Hepatic stellate cell (primary cell): ENCODE measurements at places on chromosomes 5 and 9.

DNA sequence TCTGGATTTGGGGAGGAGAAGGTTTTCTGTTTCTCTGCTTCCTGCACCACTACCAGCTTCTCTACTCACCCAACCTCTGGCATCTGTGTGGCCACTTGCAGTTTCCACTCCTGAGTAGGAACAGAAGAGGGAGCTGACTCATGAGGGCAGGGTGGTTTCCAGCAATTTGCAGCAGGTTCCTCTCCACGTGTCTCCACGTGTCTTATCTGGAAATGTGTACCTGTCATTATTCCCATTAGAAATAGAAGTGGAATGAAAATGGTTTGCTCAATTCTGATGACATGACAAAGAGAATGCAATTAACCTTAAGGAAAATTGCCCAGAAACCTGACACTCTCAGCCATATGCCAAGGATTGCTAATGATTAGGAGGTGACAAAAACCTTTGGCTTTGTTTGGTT, 33.0 kb downstream of the EGFLAM start:
- no peak for DNase-seq

DNA sequence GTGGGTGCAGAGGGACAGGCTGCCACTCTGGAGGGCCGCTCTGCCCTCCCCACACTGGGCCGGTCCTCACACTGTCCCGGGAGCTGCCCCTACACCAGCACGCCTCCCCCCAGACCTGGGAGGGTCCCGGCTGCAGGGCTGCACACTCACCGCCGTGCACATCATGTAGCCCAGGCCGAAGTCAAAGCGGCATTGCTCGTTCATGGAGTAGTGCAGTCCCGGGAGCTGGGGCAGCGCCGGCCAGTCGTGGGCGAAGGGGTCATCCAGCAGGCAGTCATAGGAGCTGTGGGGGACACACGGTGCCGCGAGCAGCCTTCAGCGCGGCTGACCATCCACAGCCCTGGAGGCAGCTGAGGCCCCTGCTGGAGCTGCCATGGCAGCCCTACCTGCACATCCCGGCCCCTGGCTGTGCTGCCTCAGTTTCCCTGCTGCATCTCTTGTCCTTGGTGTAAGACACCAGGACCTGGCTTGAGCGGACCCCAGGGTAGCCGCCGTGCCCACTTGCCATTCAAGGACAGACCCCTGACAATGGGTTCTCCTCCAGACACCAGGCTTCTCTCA, 93.2 kb downstream of the ZNF354C start:
- no peak for DNase-seq

DNA sequence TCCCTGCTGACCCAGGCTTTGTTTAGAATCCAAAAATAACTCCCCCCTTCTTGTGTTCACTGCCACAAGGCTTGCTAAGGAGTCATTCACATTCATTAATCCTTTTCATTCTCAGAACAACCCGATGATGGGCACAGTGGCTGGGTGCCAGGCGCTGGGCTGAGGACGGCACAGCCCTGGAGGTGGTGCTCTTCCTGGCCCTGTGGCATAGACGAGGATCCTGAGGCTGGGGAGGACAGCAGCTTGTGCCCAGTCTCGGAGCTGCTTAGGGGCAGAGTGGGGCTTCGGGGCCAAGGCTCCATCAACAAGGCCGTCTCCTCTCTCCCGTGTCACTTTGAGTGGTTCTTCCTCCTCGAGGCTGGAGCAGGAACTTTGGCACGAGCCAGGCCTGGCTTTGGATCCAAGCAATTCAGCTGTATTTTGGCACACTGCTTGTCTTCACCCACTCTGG, 166.7 kb downstream of the TTLL11 start:
- no peak for DNase-seq

DNA sequence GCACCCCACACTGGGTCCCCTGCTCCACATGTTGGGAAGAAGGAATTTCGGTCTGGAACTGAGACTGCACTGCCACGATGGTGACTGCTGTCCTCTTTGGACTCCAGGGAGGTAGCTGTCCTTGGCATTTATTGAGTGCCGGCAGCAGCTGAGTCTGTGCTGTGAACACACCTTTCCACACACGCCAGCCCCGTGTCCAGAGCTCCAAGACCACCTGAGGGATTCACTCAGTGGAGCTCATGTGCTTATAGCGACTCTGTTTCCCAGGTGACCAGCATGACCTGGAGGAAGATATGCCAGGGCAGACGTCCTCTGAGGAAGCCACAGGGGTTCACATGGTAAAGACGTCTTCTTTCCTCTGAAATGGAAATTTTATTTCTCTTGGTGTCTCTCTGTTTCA, 33.2 kb upstream of the FLT4 start:
- DNase-seq: no peak

DNA sequence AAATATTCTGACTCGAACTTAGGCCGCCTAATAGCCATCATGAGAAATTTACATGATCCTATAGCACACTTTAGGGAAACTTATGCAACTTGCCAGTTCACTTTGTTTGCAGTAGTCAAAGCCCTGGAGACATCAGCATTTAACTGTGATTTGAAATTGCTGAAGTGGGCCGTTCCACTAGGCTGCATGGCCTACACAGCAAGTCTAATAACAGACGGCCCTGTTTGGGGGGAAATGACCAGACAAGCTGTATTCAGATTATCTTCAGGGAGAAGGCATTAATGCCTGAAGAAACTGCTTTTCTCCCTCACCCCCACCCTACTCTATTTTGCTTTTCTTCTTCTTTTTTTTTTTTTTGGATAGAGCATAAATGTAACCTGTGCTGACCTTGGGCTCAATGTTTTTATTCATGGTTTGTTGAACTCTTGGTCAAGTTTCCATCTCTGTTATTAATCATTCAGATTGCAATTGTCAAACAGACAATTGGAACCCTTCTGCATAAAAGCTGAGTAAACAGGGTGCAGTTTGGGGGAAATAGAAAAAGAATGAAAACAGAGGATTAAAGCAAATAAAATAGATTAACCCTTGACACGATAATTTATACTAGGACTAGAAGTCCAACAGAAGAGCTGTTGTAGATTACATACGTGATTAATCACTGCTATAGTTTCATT, 1928.2 kb upstream of the WWC1 start:
- DNase-seq: no peak

GRCh38 chr5:61683926-61684325, 351.9 kb downstream of the ZSWIM6 start:
- DNase-seq: no peak

GRCh38 chr5:175519006-175519405, 40.6 kb downstream of the SFXN1 start:
- no peak for DNase-seq

- DNase-seq: no peak
Measured at GRCh38 chr5:140383300-140383699, 18.3 kb upstream of the ANKHD1 start.

GRCh38 chr5:73948720-73949119, 322.7 kb downstream of the ARHGEF28 start:
- DNase-seq: no peak

DNA sequence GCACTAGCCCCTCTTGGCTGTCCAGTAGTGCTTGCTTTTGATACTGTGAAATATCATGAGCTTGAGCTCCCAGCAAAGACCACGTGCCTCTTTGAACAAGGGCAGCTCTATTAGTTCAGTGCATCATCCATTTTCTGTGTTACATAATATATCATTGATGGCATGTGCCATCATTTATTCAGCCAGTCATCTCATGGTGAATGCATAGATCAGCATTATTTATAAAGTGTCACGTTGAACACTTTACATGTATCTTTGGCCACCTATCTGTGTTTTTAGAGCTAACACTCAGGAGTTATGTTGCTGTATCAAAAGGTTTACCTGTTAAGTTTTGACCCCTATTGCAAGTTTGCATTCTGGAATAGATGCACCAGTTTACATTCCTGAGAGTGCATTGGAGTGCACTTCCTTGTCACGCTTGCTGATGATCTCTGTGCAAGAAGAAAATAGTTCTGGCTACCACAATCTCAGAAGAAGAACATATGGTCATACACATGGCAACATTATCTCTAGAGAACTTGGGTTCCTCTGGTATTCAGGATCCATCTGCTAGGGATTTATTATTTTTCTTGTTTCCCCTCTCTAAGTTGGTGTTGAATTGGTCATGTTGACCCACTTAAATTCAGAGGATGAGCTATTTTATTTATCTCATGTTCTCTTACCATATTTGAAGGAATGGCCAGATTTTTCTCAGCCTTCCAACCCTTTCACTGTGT, 120.9 kb downstream of the SH3GL2 start:
- DNase-seq: no peak

DNA sequence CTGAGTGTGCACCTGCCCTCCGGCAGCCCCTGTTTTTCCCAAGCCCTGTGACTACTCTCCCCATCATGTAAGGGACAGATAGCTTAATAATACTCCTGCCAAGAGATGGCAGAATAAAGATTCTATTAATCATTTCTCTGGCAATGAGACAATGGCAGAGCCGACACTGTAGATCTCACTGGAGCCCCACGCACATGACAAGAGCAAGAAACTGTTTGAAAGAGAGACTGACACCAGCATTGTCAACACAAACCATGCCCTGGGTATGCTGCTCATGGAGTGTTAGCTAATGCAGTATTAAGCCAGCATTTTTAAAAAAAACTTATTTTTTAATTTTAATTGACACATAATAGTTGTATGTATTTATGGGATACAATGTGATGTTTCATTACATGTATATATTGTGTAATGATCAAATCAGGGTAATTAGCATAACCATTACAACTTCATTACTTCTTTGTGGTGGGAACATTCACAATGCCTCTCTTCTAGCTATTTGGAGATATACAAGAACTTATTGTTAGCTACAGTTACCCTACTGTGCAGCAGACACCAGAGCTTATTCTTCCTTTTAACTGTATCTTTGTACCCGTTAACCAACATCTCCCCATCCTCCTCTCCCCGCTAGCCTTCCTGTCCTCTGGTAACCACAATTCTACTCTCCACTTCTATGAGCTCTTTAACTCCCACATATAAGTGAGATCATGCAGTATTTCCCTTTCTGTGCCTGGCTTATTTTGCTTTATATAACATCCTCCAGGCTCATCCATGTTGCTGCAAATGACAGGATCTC, 31.5 kb upstream of the SEMA4D start:
- DNase-seq: no peak

DNA sequence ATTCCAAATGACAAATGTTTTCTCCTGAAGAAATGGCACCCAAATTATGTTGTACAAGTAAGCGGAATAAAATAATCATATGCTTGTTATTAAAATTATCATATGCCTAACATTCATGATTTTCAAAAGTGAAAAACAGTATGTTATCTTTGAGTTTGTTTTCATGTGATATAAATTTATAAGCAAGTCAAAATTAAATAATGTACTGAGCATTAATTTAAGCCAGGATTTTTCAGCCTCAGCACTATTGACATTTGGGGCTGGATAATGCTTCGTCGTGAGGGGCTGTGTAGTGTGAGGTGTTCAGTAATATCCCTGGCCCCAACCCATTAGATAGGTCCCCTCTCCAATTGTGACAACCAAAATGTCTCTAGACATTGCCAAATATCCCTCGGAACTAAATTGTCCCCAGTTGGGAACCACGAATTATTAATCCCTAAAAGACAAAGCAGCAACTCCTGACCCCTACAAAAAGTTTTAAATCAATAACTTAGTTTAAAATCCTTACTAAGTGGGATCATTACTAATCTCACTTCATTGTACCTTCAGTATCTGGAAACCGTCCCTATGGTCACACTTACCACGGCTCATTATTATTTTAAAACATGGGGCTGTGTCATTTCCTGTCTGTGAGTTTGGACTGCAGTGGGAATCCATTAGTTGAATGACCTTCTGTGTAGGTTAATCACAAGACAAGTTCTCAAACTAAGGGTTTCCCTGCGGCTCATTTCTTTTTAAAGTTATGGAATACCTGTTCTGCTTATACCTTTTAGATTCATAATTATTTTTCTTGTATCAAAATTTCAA, 1.3 kb upstream of the NNT start:
- DNase-seq: peak; percentile 41

- peak; percentile 29 for DNase-seq
Measured at GRCh38 chr5:114055318-114056184, 306.3 kb upstream of the KCNN2 start.

GRCh38 chr5:26009742-26010141, 1028.6 kb downstream of the CDH9 start:
- DNase-seq: no peak

DNA sequence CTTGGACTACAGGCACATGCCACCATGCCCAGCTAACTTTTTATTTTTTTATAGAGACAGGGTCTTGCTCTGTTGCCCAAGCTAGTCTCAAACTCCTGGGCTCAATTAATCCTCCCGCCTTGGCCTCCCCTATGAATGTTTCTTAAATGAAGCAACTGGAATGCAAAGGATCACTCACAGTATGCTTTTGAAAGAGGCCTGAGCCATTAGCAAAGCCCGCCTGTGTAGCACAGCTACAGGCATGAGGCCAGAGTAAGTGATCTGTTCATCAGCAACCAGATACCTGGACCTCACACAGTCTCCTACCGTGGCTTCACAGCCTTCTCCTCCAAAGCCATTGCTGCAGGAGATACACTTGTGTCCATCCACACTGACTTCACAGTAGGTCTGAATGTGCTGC, 16.9 kb upstream of the RNF183 start:
- DNase-seq: no peak

- no peak for DNase-seq
Measured at GRCh38 chr5:158058208-158059120, 199.5 kb upstream of the CLINT1 start.

GRCh38 chr5:111070272-111071134, 1.0 kb upstream of the TSLP start:
- no peak for DNase-seq

DNA sequence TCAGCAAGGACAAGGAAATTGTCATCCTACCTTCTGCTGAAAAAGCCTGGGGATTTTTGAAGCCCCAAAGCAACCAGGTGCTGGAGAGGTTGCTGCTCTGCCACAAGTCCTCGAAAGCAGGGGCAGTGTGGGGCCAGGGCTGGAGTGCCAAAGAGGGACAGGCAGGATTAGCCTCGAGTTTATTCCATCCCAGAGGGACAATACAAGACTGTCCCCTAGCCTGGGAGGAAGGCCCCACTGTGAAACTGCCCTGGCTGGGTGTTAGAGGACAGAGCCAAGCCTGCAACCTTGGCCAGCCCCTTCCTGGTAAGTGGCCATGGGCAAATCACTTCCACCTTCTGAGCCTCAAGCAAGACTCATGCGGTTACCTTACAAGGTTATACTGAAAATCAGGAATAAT, 55.1 kb downstream of the WHRN start:
- no peak for DNase-seq

- no peak for DNase-seq
Measured at GRCh38 chr5:104942735-104943134, 1380.1 kb upstream of the NUDT12 start.

DNA sequence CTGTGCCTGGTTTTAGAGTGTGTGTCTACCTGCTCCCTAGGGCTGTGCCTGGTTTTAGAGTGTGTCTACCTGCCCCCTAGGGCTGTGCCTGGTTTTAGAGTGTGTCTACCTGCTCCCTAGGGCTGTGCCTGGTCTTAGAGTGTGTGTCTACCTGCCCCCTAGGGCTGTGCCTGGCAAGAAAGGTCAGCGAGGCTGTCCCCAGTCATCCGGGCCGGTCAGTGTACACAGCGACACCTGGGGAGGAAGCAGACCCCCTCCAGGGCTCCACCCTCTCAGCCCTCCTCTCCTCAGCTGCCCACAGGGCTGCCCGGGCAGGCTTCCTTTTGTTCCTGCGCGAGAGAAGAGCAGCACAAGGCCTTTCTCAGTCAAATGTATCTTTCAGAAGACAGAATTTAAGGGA, 4.1 kb downstream of the NRARP start:
- no peak for DNase-seq

GRCh38 chr5:504326-505154, 19.7 kb downstream of the SLC9A3 start:
- no peak for DNase-seq
